ENCODE measurements at places on chromosomes 2 and 18. TPM values are rescaled to one million over a fixed set of nuclear protein-coding genes. Genes with fewer than 3 reads are reported as not detected.

DNA sequence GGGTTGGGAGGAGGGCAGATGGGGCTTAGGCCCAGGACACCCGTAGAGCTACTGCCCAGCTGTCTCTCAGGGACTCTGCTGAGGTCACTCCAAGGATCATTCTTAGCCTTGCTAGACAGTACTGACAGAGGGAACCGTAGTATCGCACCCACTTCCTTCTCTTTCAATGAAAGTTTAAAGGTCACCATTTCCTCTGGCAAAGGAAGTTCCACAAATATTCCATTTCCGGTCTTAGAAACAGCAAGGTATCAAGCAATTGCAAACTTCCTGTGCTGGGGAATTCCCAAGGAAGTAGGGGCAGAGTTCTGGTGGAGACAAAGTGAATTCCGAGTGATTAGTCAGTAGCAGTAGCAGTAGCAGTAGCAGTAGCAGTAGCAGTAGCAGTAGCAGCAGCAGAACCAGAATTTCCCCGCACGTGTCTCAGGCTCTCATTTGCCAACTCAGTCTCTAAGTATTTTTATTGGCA, 24.7 kb downstream of the IL1B start:
- H3K4me1 ChIP-seq = peaks cover 48% of the 10 kb centered on the region
- H3K4me3 ChIP-seq = no peak overlapping the region
- peak overlapping the region; percentile 94 for H3K27ac ChIP-seq
- no peaks in the 10 kb centered on the region for H3K36me3 ChIP-seq

DNA sequence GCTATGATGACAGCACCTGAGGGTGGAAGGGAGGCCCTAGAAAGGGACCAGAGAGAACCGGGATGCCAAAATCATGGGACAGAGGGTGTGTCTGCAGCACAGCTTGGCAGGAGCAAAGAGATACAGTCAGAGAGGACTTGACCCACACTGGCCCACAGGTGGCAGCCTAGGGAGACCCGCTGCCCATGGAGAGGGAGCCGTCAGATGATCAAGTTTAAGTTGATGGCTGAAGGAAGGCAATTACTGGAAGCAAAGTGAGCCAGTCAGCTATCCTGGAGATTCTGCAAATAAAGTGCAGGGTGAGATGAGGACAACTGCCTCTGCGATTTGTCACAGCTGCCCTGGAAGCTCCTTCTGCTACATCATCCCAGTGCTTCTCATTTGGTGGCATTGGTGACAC, 74.0 kb downstream of the CMPK2 start:
- no peaks in the 10 kb centered on the region for H3K27me3 ChIP-seq
- H3K36me3 ChIP-seq = no peaks in the 10 kb centered on the region
- H3K4me1 ChIP-seq = no peaks in the 10 kb centered on the region

DNA sequence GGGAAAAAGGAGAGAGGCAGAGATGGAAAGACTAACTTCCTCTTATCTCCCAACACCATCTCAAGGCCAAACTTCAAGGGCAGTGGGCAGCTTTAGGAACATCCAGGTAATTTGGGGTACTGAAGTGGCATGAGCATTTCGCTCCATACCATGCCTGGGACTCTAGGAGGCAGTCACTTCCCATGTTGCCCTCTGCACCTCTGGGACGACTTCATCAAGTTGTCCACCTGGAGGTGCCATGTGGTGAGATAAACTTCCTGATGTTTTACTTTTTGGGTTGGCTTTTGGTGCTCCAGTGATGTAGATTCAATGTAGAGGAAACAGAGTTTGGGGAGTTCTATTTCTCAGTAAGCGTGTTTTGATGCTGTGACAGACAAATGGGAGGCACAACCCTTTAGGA, 56.3 kb upstream of the UPP2 start:
- no peak for DNase-seq
- H3K27ac ChIP-seq = no peak overlapping the region
- peaks cover 4% of the 10 kb centered on the region for H3K4me1 ChIP-seq
- no peaks in the 10 kb centered on the region for H3K36me3 ChIP-seq

TLX2 gene
- total RNA-seq = not detected

GRCh38 chr2:10935953-10936942, 24.5 kb downstream of the KCNF1 start:
- H3K4me3 ChIP-seq = no peak overlapping the region
- DNase-seq = no peak
- peak overlapping the region; percentile 77 for H3K27ac ChIP-seq
- peaks cover 28% of the 10 kb centered on the region for H3K4me1 ChIP-seq
- H3K27me3 ChIP-seq = no peaks in the 10 kb centered on the region

DNA sequence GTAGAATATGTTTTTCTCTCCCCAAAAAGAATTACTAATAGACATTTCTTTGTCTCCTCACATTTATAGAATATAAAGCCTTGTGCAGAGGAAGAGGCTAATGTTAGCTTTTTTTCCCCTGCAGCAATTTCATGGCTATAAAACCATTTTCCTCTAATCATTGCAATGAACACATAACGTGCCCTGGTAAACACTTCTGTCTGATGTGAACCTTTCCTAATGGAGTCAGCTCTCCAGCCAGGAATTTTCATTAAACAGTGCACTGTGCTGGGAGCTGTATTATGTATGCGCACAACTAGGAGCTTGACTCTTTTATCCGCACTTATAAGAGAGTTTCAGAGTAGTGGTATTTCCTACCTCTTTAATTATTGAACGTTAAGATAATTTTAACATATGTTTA, 63.9 kb upstream of the SPATS2L start:
- H3K4me1 ChIP-seq = peaks cover 13% of the 10 kb centered on the region
- no peaks in the 10 kb centered on the region for H3K27me3 ChIP-seq
- no peak overlapping the region for H3K27ac ChIP-seq
- H3K36me3 ChIP-seq = no peaks in the 10 kb centered on the region
- H3K4me3 ChIP-seq = no peak overlapping the region
- DNase-seq = no peak

GRCh38 chr2:43131051-43131889, 95.1 kb downstream of the ZFP36L2 start:
- H3K27me3 ChIP-seq = no peaks in the 10 kb centered on the region
- no peak overlapping the region for H3K27ac ChIP-seq
- H3K36me3 ChIP-seq = no peaks in the 10 kb centered on the region

All from osteocyte (in vitro differentiated cells).